ENCODE measurements at places on chromosomes 3 and 15.

- DNase-seq: no peak
These were observed 189.7 kb upstream of the ZBTB20 start for GRCh38 chr3:115336836-115337235.

DNA sequence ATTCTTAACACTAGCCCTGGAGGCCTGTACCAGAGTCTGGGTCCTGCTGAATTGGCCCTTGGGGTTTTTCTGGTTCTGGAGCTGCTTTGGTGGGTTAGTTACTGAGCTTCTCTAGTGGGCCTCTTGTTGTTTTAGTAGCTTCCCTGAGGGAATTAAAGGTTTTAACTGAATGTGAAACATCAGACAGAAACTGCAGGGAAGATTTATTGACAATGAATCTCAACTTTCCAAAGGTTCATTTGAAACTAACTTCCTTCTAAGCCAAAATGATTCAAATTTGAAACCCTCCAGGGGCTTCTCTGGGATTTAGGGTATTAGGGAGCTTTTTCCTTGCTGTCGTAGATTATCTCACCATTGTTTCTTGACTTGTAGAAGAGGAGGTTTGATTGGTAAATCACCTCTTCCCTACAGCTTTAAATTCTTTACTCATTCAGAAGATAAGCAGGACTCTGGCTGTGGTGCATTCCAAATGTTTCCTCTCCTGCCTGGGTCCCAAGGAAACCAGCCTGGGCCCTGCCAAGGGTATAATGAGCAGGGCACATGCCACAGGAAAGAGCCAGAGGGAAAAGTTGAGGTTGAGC lies 71.0 kb downstream of the TP63 start:
- no peak for DNase-seq

GRCh38 chr15:86115145-86115801 lies 35.6 kb downstream of the AGBL1 start:
- peak; percentile 33 for DNase-seq

DNA sequence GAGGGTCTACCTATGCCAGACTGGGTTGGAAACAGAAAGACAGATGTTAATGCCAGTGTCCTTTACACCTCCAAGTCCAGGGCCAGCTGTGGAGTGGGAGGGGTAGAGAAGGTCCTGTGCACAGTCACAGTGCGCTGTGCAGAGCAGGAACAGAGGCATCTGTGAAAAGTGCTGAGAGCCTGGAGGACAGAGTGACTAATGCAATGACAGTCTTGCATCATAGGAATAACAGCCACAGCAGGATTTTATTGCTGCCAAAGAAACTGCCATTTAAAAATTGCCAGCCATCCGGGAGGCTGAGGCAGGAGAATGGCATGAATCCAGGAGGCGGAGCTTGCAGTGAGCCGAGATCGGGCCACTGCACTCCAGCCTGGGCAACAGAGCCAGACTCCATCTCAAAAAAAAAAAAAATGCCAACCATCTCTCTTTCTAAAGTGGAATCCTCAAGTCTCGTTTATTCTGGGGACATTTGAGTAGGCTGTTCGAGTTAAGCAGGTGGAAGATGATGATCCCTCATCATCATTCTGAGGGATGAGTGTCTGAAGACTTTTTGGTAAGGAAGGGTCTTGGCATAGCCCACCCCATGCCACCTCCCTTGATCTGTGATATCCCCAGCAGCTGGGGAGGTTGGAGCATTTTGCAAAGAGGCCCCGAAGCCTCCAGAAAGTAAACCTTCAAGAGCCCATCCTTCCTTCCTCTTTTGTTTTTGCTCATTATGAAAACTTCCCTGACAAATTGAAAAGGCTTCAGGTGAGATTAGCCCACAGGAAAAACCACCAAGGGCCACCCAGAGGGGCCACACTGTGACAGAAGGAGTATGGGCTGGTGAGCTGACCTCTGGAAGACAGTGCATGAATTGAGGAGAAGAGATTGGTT lies 7.7 kb downstream of the CCR2 start:
- DNase-seq: no peak

DNA sequence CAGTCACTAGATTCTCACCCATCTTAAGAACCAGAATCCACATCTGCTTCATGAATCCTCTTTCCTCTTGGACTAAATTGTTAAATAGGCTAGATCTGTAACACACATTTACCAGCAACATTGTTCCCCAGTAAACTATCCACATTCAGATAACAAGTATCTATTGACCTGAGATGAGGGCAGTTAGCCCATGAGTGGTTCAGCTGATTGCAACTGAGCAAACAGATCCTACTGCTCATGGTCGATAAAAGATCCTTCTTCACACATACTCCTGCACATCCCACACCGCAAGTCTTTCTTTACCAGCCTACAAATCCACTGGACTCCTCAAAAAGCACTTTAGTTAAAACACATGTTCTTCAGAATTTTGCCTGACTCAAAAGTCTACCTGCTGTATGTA lies 59.2 kb downstream of the UACA start:
- no peak for DNase-seq

DNA sequence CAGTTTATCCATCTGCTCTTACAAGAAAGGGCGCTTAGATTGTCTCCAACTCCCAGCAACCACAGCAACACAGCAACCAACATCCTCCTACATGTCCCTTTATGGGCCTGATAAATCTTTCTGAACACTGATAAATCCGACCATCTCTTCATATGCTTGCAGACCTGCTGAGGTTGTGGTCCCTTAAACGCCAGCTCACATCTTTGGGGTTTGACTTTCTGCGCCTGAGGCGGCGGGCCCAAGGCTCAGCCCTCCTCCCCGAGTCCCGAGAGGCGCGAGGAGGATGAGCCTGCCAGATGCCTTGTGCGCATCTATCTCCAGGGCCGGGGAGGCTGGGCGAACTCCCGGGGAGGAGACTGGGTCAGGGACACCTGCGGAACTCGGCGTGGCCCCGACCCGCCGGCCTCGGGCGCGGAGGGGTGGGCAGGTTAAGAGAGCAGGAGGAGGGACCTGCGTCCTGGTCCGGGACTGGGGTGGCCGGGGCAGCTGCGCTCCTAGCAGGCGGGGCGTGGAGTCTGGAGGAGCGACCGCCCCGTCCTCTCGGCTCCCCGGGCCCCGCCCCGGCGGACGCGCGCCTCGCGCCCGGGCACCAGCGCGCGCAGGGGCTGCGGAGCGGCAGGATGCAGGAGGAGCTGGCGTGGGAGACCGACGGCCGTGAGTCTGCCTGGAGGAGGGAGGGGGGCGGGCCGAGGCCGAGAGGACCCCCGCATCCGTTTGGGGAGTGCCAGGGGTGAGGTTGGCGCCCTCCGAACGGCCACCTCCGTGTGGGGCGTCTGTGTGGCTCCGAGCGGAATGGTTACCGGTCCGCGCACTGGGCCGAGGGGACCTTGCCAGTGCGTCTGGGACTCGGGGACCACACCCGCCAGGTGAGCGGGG lies at the start of gene ANKDD1A:
ANKDD1A (plus strand) TSS at position 592 of the 876 bp plus-strand sequence; CDS start at position 621, 29 bp downstream.
- peak; percentile 71 for DNase-seq

DNA sequence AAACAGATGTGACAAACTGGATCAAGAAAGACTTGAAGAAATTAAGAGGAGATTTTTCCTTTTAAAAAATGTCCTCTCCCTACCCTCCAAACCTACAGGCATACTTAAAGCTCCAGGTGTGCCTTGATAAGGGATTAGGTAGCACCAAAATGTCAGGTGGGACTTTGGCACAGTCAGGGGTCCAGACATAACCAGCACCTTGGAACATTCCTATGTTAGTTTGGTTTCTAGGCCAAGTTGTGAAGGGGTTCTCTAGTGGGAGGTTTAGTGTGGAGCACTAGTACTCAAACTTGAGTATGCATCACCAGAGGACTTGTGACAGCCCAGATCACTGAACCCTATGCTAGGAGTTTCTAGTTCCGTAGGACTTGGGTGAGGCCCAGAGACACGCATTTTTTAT lies 13.9 kb downstream of the ILDR1 start:
- DNase-seq: no peak

DNA sequence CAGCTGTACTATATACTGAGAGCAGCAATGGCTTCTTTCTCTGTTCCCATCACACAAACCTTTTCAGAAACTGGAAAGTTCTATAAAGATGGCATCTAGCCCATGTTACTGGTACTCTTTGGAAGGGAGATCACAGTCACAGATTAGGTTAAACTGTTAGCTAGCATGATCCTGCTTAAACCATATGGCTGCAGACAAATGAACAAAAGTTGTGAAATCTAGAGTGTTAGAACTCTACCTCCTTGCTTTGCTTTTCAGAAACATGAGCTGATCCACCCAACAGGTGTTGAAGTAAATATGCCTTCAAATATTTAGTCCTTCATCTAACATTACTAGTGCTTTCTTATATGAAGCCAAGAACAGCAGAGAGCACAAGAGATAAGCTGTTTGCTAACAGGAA lies 102.6 kb downstream of the SNRK start:
- no peak for DNase-seq

- no peak for DNase-seq
These were observed 2.8 kb upstream of the FAM131A start for GRCh38 chr3:184334470-184335158.
